Activated CD4-positive, CD25-positive, alpha-beta regulatory T cell (primary cell): ENCODE measurements at places on chromosomes 2 and 18.
A peak's percentile ranks its signal among the peaks of the same experiment; 100 is the strongest.

DNA sequence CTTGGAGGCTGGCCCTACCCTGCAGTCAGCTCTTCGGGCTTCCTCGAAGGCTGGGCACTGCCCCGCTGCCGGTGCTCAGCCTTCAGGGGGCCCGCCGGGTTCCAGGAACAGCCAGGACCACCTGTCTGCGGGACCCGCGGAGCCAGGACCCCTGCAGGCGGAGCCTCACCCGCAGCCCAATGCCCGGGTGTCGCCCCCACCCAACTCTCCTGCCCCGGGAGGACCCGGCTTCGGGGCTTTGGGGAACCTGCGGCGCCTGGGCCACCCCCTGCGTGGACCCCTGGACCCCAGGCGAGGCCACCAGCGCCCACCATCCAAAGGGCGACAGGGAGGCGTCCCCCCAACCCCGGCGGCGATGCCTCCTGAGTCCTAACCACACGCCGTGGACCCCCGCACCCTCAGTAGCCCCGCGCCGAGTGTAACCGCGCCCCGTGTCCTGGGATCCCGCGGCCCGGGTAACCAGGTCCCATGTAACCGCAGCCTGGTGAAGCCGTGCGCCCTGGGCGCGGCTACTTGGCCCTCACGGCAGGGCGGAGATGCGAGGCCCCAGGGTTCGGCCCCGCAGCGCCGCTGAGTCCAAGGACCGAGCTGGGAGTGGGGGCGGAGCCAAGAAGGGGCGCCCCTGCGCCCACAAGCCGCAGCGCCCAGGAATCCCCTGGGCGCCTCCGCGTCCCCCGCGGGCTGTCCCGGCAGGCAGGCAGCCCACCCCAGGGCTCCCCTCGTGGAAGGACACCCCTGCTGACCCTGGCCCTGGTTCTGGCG is 11.0 kb upstream of the UBE2F start:
- DNase-seq = no peak

GRCh38 chr18:49028091-49028490 is 77.3 kb upstream of the SMAD7 start:
- no peak for DNase-seq

- no peak for DNase-seq
Measured at GRCh38 chr2:43905871-43906270, 67.1 kb downstream of the ABCG8 start.

GRCh38 chr18:8707556-8708300 is 2.4 kb downstream of the MTCL1 start:
- no peak for DNase-seq

- no peak for DNase-seq
Measured at GRCh38 chr18:59318460-59319050, at the start of gene CPLX4. TSS of gene CPLX4 (minus strand) at chr18:59318649. CDS start at chr18:59318462, 187 bp downstream.

- DNase-seq = no peak
Measured at GRCh38 chr2:173612354-173612753, 257.7 kb downstream of the CDCA7 start.

DNA sequence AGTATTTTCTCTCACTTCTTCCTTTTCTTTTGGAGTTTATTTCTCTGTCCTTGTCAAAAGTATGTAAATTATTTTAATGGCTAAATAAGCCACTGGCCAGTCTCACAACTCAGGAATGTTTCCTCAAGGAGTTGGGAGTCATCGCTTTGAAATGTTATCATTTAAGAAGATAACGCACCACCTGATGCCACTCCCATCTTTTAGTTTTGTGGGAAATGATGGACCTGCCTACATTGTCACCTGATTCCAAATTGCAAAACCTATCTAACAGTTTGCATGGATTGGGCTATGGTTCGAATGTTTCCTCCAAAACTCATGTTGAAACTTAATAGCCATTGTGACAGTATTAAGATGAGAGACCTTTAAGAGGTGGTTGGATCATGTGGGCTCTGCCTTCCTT is 32.4 kb upstream of the PPM1B start:
- no peak for DNase-seq

DNA sequence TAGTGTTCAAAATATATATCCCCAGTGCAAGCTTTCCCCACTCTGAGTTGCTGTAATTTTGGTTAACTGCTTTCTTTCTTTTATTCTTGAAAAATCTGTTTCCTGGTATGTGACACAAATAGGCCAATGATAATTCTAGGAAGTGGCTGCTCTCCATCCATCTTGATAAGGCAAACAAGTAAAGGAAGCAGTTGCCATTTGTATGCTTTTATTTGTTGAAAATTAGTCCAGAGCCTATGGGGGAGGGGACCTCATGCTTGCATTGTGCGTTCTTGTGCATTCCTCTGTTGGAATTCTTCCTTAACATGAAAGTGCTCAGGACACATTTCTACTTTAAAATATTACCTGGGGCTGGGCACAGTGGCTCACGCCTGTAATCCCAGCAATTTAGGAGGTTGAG is 111.2 kb upstream of the FSHR start:
- DNase-seq = no peak

DNA sequence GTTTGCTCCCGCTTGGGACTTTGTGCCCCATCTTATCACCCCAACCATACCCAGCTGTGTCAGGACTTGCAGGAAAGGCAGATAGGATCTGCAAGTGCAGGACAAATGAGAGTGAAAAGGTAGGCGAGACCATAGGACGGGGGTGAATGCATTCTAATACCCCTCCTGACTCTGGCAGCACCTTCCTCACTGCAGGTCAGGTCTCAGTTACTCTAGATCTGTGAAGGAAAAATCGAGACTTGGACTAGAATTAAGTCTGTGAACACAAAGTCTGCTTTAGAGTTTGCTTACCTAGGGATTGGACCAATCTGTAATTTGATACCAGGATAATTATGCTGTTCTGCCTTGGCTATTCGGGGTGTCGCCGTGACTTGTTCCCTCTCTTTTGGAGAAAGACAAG is 19.7 kb downstream of the NT5DC4 start:
- DNase-seq = no peak

DNA sequence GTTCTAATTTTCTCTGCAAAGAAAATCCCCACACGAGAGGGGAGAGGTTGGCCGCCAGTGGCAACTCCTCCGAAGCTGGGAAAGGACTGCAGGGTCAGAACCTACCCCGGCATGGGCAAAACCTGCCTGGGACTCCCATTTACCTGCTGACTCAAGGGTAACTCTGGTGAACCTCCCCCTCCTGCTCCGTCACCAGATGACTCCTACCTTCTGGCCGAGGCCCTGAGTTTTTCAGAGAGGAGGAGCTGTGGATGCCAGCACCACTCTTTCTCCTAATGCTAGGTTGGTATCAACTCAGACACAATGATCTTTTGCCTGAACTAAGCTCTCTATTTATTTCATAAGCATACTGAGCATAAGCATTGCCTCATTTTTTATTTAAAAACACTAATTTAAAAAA is 96.6 kb downstream of the ALPK2 start:
- DNase-seq = no peak

GRCh38 chr2:38735999-38736320 is 15.2 kb downstream of the SRSF7 start:
- no peak for DNase-seq

DNA sequence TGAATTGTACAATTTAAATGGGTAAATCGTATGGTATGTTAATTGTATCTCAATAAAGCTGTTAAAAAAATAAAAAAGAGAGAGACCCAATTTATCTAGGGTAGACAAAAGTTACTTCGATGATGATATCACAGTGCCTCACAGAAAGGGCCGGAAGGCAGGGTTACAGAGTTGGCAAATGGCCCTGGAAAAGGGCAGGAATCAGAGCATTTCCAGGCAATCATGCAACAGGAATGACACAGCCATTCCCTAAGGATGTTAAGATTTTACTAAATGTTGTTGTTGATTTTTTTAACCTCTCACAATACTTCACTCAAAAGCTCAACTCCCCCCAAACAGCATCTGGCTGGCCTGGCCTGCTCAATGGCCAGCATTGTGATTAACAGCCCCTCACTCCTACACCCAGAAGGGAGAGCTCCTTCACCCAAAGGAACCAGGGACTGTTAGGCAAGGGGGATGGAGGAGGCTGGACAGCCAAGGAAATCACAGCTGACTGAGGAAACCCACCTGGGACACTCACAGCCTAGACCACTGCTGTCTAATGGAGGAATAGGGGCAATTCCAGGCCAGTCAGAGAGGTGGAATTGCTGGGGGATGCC is 7.7 kb upstream of the SP100 start:
- no peak for DNase-seq

GRCh38 chr2:100887713-100888495 is 68.0 kb downstream of the NPAS2 start:
- no peak for DNase-seq

GRCh38 chr18:22694954-22695353 is 238.2 kb upstream of the RBBP8 start:
- DNase-seq = no peak

DNA sequence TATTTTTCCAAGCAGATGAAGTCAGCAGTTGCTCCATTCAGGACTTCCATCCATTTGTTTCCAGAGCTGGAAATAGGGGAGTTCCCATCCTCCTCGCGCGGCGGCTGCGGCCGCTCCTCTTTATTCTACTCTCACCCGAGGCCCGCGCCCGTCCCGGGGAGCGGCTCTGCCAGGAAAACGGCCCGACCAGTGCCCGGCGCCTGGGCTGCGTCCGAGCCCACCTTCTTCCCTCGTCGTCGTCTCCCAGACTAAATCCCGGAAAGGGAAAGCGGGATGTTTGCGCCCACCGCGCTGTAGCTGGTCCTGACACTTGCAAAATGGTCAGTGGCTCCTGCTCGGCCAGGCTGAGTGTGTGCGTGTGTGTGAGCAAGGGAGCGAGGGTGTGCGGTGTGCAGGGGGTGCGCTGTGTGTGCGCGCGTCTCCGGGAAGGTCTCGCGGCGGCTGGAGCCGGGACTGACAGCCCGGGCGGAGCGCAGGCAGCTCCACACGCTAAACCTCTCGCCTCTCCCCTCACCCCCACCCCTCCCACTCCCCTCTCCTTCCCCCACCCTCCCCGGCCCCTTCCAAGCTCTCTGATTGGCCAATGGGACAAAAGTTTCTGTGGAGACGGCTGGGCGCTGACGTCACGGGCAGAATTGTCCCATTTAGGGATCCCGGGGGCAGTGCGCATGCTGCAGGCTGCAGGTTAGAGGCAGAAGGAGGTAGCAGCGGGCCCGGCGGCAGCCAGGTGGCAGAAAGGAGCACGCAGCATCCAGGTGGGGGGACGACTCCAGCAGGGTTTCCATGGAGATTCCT is at the start of gene NOL4:
Gene NOL4 (minus strand): TSS at position 491 of the 795 bp plus-strand sequence. CDS start 1,660 bp downstream, outside the sequence.
- DNase-seq = no peak

GRCh38 chr2:100673691-100674485 is 111.1 kb downstream of the PDCL3 start:
- DNase-seq = no peak

GRCh38 chr2:74507145-74507925 is at the start of gene PCGF1:
TSS of gene PCGF1 (minus strand) at chr2:74507695. CDS start at chr2:74507668, 27 bp downstream.
- peak; percentile 97 for DNase-seq

DNA sequence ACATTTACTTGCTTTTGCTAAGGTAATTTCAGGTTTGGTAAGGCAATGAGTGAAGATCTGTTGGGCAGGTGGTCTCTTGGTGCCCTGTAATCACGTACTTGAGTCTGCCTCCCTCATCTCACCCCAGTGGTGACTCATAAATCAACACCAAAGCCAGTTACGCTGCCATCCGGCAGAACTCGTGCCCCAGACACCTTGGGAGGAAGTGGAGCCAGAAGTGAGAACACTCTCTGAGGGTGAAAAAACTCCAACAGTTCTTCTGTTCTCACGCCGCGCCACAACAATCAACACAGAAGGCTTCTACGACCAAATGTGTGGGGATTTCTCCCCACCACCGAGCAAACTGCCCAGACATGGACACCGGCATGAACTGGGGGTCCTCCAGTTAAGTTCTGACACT is 206.2 kb downstream of the ARL4C start:
- peak; percentile 56 for DNase-seq

- no peak for DNase-seq
Measured at GRCh38 chr2:46458763-46459500, 20.4 kb upstream of the TMEM247 start.

DNA sequence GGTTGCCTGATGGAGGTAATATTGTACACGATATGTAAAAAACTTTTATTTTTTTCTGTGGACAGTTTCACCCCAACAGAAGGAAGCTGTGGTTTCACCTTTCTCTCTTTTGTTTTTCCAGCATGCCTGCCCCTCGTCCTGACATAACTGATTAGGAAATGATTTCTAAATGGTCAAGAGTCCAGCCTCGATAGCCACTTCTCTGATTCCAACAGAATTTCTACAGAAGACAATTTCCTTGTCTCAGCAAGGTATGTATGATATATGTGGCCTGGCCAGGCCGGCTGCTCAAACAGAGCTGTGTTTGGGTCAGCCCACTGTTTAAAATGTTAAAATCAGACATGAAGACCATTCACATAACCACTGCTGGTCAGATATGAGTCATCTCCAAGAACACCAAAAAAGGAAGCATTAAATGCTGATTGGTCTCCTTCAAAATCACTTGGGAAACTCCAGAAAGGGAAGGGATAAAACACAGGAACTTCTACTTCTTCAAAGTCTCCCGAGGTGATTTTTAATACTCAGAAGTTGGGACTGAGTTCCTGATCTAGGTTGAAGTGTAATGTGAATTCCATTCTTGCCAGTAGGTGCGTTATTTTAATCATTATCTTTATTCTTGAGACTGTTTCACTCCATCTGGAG is 22.3 kb downstream of the ATP8B1 start:
- DNase-seq = no peak

GRCh38 chr2:38733300-38733971 is 17.7 kb downstream of the SRSF7 start:
- no peak for DNase-seq

GRCh38 chr2:206832873-206833272 is 67.5 kb downstream of the FASTKD2 start:
- DNase-seq = no peak

DNA sequence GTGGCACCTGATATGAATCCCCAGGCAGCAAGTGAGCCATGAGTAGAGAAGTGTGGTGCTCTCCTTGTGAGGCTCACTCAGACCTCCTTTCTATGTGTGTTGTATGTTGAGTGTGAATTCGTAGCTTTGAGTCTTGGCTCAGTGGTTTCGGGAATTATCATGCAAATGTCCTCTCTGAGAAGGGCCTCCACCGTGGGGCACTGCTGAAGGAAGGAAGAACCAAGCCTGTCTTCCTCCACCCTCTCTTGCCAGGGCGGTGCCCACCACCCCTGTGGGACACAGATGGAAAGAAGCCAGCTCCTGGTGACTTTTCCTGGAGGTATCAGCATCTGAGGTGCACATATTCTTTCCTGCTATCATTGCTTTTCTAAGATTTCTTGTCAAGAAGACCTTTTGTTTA is 156.1 kb downstream of the MYT1L start:
- DNase-seq = no peak
